ENCODE measurements at places on chromosomes 13 and 19. TPM values are rescaled to one million over a fixed set of nuclear protein-coding genes. Genes with fewer than 3 reads are reported as not detected.
A peak's percentile ranks its signal among the peaks of the same experiment; 100 is the strongest.

Gene UQCR11
- total RNA-seq: 49.3 TPM

Gene ZNF569
- total RNA-seq: 6.1 TPM

DNA sequence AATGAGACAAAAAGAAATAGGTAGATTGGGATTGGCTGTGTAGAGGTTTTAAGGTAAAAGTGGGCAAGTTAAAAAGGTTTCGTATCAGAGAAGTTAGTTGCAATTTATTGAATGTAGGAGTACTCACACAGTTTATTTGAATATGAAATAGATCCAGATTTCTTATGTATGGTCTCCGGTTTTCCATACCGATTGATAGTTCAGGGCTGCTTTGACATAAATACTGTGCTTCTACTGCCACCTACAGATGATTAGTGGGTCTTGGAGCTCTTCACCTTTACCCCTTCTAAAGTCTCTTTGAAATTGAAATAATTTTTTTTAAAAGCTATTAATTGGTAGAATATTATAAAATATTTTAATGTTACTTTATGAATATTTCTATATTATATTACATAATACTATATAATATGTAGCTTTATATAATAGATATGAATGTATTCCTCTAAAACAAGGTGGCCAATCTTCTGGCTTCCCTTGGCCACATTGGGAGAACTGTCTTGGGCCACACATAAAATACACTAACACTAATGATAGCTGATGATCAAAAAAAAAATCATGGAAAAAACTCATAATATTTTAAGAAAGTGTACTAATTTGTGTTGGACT is 7.7 kb upstream of the GPR18 start:
- DNase-seq: peak; percentile 67

- DNase-seq: peak; percentile 71
Observed at GRCh38 chr13:60431108-60431700, 34.2 kb downstream of the TDRD3 start.

DNA sequence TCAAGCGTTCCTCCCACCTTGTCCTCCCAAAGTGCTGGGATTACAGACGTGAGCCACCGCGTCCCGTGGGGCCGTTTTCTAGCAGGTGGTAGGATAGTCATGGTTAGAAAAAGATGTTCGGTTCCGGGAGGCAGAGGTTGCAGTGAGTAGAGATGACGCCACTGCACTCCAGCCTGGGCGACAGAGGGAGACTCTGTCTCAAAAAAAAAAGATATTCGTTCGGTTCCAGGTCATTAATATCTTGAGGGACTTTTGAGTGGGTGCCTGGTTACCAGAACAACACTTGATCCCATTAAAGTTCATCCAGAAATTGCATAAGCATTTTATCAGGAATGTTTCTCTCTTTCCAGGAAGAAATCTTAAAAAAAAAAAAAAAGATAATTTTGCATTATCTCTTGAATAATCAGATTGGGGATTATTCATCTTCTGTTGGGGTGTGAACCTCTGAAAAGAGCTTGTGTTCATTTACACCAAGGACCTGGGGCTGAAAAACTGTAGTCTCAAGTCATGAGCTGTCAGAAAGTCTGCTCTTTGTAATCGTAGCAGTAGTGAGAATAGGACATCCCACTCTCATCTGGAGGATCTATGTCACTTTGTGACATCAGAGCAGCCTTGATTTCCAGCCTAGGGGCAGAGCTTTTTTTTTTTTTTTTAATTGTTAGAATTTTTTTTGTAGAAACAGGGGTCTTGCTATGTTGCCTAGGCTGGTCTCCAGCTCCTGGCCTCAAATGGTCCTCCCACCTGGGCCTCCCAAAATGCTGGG is 1.0 kb upstream of the ETHE1 start:
- peak; percentile 37 for DNase-seq

GRCh38 chr19:57362419-57362818 is 932 bp upstream of the TRAPPC2B start:
- DNase-seq: no peak
